ENCODE measurements at places on chromosomes 5 and 9.

- no peak for DNase-seq
Measured at GRCh38 chr5:108505608-108506007, 123.7 kb upstream of the FBXL17 start.

GRCh38 chr5:76689321-76690036, 26.4 kb upstream of the F2R start:
- DNase-seq: no peak

DNA sequence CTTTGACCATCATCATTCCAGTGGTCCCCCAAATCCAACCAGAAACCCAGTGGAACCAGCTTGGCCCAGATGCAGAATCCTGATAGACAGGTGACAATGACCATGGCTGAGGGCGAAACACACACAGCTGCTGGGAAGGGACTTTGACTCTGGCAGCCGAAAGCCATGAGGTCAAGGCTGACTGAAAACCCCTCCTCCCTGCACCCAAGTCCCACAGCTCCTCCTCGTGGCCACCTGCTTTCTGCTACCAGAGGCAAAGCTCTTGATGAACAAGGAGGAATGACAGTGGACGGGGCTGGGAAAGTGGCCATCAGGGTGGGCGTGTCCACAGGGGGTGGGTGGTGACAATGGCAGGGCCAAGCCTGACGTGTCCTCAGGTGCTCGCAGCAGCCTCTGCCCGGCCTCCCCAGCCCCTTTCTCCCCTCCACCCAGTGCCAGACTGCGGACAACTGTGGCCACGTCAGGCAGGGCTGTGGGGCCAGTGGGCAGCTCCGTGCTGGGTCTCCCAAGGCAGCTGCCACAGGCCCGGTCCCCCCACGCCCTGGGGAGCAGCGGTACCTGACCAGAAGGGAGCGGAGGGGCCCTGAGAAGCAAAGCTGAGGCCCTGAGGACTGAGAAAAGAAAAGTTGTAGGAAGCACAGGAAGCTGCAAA, 30.8 kb upstream of the SARDH start:
- DNase-seq: peak; percentile 38

GRCh38 chr9:108544866-108545265, 310.9 kb downstream of the ACTL7B start:
- no peak for DNase-seq

DNA sequence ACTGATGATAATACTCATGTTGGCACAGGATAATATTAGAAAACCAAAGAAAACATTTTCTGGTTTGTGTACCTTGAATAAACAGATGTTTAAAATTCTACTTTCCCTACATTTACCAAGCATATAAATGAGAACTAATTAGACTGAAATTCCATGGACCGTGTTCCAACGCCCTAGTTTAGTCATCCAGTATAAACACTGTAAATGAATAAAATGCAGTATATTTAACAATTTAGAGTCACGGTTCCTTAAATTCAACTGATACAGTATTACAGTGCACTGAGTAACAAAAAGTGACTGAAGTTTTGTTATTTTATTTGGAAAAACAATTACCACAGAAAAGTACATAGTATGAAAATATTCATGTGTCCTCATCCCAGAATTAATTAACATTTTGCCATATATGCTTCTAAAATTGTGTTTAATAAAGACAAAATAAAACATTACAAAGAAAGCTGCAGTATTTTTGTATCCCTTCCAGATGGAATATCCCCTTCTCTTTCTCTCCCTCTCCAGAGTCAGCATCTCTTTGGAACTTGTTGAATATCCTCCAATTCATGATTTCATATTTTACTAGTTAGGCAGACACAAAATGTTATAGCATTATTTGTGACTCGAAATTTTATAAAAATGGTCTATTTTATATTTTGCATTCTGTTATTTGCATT, 112.5 kb downstream of the HMHB1 start:
- DNase-seq: no peak

DNA sequence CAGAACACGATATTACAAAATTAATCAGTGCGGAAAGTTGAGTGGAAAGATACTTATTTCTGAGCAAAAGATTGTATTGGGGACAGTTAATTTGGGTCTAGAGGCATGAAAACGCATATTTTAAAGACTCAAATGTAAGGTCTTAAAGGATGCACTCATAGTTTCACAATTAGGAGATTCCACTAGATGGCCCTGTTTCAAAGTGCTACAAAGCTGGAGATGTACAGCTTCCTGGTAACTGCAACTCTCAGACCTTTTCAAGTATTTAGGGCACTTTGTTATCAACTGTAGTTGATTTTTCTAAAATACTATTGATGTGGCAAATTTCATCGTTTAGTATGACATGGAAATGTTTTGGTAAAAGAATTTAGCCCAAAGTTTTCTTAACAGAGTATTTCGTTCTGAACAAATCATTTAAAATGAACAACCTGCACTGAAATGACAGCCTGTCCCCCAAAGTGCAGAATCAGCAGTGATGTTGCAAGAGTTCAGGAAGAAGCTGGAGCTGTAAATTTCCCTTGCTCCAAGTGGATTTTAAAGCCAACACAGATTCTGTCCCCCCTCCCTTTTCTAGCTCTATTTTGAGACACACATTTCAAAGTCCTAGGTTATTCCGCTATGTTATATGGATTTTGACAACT, 16.2 kb upstream of the NDUFB6 start:
- DNase-seq: no peak

- DNase-seq: no peak
Measured at GRCh38 chr9:73009649-73010288, 56.9 kb upstream of the ALDH1A1 start.

DNA sequence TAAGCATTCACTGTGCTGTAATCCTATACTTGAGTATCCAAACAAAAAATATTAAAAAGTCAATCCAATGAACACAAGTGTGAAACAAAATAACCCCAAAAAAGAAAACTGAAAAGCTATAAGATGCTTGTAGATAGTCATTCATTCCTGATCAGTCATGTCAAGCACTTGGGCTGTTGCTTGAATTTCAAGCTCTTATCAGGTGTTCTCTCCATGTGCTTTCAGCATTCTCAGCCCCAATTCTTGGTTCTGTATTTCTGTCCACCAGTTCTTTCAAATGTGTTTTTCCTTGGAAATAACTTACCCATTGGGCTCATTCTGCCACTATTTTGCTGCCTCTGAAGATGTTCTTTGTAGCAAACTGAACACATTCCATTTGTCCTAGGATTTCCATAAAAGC, 4.7 kb downstream of the ZFAND5 start:
- no peak for DNase-seq

DNA sequence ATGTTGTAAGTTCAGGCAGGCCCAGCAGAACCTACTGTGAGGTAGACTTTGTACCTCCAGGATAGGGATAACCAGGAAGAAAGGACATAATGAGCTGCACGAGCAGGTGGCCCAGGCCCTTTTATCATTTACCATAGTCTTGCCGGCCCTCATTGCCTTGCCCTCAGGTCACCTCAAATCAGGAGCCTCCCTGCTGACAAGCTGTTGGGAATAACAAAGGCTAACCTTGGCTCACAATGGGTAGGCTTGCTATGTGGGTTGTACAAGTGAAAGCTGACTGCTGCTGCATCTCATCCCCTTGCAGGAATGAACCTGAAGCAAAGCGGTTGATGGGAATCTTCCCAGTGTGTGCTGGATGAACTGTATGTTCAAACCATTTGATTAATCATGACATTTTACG, 159.5 kb upstream of the ACTBL2 start:
- no peak for DNase-seq

DNA sequence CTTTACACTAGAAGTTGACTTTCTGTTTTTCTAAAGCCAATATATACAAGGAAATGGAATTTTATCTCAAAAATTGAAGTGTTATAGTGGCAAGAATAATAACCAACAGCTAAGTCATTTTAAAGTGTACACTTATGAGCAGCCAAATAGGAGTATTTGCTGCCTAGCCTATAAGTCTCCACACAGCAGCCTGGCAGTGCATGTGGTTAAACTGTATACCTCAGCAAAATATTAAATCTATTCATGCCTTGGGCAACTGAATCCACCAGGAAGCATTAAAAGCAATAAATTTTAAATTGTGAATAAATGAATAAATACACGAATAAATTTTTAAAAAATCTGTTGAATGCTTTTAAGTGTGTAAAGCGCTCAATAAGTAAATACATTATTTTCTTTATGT, 432.4 kb upstream of the RORB start:
- DNase-seq: no peak

DNA sequence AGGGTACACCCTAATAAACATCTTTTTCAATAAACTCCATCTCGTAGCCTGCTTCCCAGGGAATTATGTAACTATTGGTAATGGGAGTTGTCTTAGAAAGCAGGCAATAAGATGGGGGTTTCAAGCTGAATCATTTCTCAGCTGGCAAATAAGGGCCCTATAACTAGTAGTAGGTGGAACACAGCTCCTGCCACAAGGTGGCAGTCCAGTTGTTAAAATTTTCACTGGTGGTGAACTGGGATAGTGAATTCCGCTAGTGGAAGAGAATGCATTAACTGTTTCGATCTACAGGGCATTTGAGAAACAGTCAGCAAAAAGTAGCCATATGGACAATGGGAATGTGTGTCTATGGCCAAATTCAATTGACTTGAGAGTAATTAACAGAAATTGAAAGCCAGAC, 27.7 kb downstream of the PCDHB15 start:
- DNase-seq: no peak

- DNase-seq: no peak
Measured at GRCh38 chr9:133935328-133936005, 56.7 kb downstream of the VAV2 start.

- no peak for DNase-seq
Measured at GRCh38 chr5:62168506-62169281, 137.3 kb upstream of the KIF2A start.

DNA sequence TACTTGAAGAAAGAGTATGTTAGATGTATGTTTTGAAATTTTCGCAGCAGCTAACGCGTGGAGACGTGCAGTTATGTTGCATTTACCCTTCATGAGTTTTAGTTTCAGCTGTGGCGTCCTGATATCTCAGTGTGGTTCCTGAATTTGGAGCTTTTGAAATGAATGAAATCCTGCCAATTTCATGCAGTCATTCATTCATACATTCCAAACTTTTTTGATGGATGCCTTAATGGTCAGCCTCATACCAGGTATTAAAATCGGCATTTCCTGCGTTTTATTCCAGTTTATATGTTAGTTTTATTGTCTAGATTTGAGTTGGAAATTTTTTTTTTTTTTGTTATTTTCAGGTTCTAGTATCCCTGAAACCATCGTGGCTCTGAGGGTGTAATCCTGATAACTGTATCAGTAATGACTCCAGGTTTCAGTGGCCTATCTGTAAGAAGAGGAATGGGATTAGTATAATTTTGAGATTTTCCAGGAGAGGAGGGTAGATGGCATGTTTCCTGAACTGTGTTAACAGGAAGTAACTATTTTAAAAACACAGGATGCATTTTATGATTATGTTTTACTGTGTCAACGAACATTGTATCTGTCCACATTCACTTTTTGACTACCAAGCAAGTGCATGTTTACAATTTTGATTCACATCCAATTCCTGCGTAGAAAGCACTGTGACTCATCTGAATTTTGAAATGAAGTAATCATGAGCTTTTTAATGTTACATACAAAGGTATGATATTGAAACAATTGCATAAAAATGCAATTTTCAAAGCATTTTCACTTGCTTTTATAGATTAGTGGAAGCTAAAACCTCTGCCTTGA, 1.0 kb downstream of the FOCAD start:
- no peak for DNase-seq

DNA sequence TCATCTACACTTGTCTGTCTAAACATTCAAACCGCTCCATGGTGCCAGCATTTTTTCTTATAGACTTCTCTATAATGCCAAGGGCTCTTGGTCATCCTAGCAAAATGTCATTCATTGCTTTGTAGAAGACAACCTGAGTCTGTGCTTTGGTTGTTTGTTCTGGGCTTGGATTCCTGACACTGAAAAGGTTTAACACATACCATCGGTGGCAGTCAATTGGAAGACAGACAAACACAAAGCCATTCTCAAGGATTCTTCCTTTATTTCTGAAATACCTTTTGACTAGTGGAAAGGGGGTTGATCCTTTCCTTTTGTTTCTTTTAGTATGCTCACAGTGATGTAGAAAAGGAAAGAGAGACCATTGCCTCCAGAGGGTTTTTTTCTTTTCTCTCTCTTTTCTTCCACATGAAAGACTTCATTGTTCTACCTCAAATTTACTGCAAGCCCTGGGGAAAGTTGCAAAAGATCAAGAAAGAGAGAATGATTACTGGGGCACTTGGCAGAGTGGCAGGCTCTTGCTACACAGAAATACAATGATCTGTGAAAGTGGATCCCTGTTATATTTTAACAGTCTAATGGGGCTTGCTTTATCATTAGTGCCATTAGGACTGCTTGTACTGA, 66.4 kb upstream of the TMC1 start:
- DNase-seq: no peak

- DNase-seq: no peak
Measured at GRCh38 chr5:169569513-169569912, 14.1 kb upstream of the SPDL1 start.

DNA sequence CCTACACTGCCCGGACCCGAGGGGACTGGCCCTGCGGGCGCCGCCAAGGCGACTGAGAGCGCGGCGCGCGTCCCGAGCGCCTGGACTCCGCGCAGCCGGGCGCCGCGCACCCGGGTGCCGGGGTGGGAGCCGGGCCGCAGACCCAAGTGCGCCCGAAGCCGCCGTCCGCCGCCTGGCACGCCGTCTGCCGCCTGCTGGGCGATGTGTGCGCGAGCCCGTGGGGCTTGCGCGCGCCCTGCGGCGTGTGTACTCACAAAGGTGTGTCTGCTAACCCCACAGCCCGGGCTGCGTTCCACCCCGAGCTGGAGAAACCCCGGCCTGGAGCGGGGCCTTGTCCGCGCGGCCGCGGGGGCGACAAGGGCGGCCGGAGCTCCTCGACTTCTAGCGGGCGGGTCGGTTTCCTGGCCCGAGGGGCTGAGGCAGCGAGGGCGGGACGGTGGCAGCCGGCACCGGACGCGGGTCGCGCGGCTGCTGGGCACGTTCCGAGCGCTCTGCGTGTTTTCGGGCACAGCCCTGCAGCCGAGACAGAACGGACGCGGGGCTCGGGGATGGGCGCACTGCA, 1.1 kb upstream of the ZSWIM6 start:
- peak; percentile 82 for DNase-seq

GRCh38 chr9:37944671-37945481, 40.9 kb upstream of the SLC25A51 start:
- no peak for DNase-seq

- DNase-seq: no peak
Measured at GRCh38 chr5:92050970-92051369, 667.9 kb upstream of the ARRDC3 start.

- peak; percentile 66 for DNase-seq
Measured at GRCh38 chr5:96079075-96079474, 117.4 kb upstream of the ELL2 start.

All from activated CD4-positive, alpha-beta T cell treated with anti-CD3 and anti-CD28 coated beads for 36 hours (primary cell).